Thyroid gland (tissue), 4 donors: ENCODE measurements at places on chromosomes 1 and 21. TPM values are rescaled to one million over a fixed set of nuclear protein-coding genes. Genes with fewer than 3 reads are reported as not detected.
A peak's percentile ranks its signal among the peaks of the same experiment; 100 is the strongest.

DNA sequence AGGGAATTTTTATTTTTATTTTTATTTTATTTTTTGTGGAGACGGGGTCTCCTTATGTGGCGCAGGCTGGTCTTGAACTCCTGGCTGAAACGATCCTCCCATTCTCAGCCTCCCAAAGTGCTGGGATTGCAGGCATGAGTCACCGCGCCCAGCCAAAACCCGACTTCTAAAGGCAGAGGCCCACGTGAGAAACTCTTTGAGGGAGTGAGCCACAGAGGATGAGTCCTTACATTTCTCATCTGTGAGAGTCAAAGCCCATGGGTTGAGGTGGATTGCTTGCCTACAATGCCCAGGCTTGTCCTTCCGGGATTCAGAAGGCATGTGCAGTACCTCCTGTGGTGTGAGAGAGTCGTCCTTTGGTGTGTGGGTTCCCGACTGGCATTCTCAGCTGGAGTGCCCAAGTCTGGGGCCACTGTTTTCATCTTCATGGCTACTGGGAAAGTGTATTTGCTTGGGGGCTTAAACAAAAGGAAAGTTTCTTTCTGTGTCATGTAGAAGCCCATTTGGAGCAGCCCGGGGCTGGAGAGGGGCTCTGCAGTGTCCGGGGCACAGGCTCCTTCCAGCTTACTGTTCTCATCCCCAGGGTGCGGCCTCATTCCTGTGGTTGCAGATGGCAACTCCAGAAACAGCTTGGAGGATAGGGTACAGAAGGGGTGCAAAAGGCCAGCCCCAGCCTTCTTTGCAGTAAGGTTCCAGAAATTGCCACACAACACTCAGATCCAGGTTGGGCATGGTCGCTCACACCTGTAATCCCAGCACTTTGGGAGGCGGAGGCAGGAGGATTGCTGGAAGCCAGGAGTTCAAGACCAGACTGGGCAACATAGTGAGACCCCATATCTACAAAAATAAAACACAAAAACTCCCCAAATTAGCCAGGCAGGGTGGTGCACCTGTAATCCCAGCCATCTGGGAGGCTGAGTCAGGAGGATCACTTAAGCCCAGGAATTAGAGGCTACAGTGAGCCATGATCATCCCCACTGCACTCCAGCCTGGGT lies 29.4 kb upstream of the CSF3R start:
- H3K36me3 ChIP-seq = no peaks in the 10 kb centered on the region
- H3K27me3 ChIP-seq = no peaks in the 10 kb centered on the region
- H3K4me1 ChIP-seq = no peaks in the 10 kb centered on the region
- H3K27ac ChIP-seq = no peak overlapping the region
- no peak overlapping the region for H3K4me3 ChIP-seq

- H3K27me3 ChIP-seq = no peaks in the 10 kb centered on the region
- peak overlapping the region; percentile 37 for H3K4me3 ChIP-seq
- H3K27ac ChIP-seq = peak overlapping the region; percentile 95
- H3K36me3 ChIP-seq = no peaks in the 10 kb centered on the region
These were observed 703 bp downstream of the PUM1 start for GRCh38 chr1:31064718-31065309.

- H3K27me3 ChIP-seq = no peaks in the 10 kb centered on the region
- no peak for DNase-seq
- peaks cover 7% of the 10 kb centered on the region for H3K36me3 ChIP-seq
- H3K4me1 ChIP-seq = peaks cover 4% of the 10 kb centered on the region
- H3K4me3 ChIP-seq = no peak overlapping the region
These were observed 40.3 kb downstream of the ZZZ3 start for GRCh38 chr1:77642196-77642595.

DNA sequence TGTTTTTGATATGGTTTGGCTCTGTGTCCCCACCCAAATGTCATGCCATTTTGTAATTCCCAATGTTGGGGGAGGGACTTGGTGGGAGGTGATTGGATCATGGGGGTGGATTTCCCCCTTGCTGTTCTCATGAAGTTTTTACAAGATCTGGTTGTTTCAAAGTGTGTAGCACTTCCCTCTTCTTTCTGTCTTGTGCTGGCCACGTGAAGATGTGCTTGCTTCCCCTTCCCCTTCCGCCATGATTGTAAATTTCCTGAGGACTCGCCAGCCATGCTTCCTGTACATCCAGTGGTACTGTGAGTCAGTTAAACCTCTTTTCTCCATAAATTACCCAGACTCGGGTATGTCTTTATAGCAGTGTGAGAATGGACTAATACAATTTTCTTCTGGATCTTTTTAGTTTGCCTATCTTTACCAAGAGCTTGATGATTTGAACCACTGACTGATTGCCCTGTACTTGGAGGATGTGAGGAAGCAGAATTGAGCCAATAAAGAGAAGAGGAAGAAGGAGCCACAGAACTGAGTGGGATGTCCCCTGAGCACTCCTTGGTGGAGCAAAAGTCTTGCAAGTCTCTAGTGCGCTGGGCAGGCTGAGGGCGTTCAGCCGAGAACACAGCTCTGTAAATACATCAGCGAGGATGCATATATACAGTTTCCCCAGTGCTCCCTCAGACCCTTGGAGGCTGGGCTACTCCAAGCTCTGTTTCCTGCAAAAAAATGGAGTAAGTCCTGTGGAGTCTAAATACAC lies 102.6 kb downstream of the CYYR1 start:
- H3K36me3 ChIP-seq = no peaks in the 10 kb centered on the region
- no peaks in the 10 kb centered on the region for H3K4me1 ChIP-seq
- no peaks in the 10 kb centered on the region for H3K27me3 ChIP-seq
- no peak overlapping the region for H3K4me3 ChIP-seq

Gene TCHH
- total RNA-seq = 0.40 TPM
